Right atrium auricular region (tissue), 2 donors: ENCODE measurements at places on chromosomes 1 and 21.

DNA sequence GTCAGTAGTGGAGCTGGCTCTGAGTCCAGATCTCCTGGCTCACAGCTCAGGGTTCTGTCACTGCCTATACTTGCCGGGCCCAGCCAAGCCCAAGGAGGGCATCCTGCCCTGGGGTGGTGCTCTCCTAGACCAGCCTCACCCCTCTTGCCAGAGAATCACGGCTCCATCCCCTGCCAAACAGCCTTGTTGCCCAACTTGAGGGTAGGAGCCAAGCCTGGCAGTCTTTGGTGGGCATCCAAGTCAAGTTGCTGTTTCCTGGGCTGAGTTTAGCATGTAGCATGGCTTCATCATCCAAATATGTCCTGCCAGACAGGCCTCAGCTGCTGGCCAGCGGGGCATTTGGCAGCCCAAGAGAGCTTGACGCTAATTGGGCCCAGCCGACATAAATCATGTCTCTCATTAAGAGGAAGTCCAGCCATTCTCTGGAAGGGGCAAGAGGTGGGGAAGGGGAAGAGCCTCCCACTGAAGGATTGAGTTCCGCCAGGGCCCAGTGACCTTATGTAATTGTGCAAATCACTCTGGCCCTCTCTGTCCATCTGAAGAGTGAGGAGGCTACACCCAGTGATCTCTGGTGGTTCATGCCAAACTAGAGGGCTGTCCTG is 22.6 kb upstream of the TRABD2B start:
- DNase-seq, result no peak

- no peak for DNase-seq
These were observed at the start of gene CNTN2 for GRCh38 chr1:205042911-205043806. Gene CNTN2 (plus strand): TSS chr1:205043212. CDS start chr1:205053186, 9,974 bp downstream.

GRCh38 chr1:39181311-39181710 is 23.2 kb upstream of the MACF1 start:
- no peak for DNase-seq

DNA sequence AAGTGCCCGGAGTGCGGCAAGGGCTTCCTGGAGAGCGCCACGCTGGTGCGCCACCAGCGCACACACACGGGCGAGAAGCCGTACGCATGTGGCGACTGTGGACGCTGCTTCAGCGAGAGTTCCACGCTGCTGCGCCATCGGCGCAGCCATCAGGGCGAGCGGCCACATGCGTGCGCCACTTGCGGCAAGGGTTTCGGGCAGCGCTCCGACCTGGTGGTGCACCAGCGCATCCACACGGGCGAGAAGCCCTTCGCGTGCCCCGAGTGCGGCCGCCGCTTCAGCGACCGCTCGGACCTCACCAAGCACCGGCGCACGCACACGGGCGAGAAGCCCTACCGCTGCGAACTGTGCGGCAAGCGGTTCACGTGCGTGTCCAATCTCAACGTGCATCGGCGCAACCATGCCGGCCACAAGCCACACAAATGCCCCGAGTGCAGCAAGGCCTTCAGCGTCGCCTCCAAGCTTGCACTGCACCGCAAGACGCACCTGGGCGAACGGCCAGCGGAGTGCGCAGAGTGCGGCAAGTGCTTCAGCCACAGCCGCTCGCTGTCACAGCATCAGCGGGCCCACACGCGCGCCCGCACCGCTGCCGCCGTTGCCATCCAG is 10.0 kb downstream of the ZNF672 start:
- peak; percentile 13 for DNase-seq

DNA sequence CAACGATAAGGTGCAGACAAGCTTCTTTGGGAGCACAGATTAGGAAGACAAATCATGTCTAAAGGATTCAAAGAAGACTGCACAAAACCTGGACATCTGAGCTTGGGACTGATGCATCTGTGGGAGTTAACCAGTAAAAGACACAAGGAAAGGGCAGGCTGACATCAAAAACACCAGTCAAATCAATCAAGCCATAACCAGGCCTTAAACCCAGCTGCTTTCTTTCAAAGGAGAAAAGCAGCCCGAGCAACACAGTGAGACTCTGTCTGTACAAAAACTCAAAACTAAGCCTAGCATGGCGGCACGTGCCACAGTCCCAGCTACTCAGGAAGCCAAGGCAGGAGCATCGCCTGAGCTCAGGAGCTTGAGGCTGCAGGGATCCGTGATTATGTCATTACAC is 411.6 kb downstream of the SMYD3 start:
- no peak for DNase-seq

DNA sequence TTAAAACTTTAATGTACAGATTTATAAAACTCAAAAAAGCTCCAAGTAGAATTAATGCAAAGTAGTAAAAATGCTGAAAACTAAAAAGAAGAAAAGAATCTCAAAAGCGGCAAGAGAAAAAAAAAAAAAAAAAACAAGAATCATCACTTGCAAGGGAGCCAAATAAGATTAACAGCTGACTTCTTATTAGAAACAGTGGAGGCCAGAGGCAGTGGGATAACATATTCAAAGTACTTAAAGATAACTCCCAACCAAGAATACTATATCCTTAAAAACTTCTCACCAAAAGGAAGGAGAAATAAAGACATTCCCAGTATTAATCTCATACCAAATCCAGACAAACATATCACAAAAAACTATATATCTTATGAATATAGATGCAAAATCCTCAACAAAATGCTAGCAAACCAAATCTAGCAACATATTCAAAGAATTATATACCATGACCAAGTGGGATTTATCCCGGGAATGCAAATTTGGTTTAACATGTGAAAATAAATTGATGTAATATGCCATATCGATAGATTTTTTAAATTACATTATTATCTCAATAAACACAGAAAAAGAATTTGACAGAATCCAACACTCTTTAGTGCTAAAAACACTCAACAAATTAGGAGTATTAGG is 62.7 kb downstream of the CAMK2N1 start:
- no peak for DNase-seq

GRCh38 chr21:34019402-34019801 is 54.0 kb upstream of the MRPS6 start:
- no peak for DNase-seq

DNA sequence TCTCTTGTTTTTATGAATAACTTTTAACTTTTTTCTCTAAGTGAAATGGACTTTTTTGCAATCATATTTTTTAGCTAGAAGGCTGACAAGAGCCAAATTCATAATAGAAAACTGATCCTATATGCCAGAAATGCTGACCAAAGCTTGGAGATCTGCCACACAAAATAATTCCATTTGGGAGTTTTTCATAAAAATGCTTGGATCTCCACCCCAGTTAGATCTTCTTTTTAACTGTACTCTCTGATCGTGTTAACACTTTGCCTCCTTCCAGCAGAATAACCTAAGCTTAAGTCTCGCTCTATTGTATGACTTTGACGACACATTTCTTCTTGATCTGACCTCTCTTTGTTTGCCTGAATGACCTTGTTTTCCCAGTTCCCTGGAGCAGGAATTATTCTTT is 16.8 kb downstream of the FLG2 start:
- no peak for DNase-seq

DNA sequence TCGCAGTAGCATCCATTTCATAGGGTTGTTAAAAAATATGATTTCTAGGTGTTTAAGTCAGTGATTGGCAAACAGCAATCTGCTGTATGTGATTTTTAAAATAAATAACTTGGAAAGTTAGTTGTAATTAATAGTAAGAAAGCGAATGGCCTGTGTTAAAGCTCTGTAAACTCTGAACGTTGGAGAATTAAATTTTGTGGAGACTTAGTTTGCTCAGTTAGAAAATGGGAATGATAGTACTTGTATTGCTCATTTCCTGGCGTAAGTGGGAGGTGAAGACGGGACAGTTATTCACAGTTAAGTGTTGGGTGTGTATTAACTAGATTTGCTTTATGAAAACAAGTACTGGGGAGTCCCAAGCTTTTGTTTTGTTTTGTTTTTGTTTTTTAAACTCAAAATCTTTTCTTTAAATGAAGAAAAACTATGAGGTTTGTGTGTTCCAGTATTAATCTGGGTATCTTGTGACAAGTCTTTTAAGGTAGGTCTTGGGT is 995 bp downstream of the CACYBP start:
- no peak for DNase-seq

DNA sequence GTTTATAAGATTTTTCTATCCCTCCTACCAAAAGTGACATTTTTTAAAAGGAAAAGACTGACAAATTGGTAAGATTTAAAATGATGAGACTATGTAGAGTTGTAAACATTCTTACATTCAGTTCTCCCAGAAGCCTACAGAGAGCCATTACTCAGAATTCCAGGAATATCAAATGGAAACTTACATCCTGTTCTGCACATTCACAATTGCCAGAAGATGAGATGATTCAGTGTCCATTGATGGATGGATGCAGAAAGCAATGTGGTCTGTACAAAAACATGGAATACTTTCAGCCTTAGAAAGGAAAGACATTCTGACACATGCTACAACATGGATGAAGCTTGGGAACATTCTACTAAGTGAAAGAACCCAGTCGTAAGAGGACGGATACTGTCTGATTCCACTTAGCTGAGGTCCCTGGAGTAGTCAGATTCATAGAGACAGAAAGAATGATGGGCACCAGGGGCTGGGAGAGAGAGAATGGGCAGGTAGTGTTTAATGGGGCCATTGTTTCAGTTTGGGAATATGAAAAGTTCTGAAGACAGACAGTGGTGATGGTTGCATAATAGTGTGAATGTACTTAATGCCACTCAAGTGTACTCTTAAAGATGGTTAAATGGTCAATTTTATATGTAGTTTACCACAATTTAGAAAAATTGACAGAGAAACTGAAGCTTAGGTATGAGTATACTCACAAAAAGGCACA is 16.6 kb downstream of the MX1 start:
- no peak for DNase-seq

DNA sequence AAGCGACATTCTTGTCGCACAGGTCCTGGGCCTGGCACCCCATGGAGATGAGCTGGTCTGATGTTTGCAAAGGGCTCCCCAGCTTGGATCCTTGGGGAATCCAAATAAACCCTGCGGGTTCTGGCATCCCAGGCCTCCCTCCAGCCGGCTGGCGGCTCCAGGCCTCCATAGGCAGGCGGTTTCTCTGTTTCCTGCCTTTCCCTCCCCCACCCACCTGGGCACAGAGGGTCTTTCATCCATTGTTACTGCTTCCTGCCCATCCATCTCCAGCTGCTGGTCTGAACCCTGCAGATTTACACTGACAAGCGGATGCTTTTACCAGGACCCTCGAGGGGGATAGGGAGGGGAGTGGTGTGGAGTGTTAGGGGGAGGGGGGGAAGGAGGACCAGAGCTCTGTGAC is 39.1 kb upstream of the ID3 start:
- DNase-seq, result no peak

GRCh38 chr1:154779551-154780189 is 90.4 kb downstream of the KCNN3 start:
- DNase-seq, result no peak

DNA sequence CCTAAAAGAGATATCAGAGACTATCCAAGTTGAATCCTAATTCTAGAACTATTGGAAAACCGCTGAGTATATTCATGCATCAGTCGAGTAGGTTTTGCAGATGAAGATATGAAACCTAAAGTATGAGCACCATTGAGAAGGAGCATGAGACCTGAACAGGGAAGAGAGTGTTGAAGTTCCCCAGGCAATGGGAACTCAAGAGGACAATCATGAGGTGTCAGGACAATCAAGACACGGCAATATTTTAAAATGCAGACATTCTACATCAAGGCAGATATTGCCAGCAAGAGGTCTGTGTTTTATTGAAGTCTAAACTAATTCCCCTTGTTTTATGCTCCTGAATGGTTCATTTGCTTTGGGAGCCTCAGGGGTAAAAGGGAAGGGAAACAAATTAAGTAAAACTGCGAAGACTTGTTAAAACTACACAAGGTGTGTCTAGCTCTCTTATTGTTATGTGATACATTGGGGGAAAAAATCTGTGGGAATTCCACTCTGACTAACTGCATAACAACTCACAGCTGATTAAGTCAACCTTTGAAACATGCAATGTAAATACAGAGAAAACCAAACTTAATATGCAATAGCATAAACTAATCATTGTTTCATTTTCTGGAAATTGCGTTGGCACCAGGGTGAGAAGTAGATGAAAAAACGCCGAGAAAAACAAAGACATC is 347.9 kb upstream of the ADGRL2 start:
- no peak for DNase-seq

GRCh38 chr1:234852659-234853058 is 242.7 kb upstream of the IRF2BP2 start:
- DNase-seq, result no peak

DNA sequence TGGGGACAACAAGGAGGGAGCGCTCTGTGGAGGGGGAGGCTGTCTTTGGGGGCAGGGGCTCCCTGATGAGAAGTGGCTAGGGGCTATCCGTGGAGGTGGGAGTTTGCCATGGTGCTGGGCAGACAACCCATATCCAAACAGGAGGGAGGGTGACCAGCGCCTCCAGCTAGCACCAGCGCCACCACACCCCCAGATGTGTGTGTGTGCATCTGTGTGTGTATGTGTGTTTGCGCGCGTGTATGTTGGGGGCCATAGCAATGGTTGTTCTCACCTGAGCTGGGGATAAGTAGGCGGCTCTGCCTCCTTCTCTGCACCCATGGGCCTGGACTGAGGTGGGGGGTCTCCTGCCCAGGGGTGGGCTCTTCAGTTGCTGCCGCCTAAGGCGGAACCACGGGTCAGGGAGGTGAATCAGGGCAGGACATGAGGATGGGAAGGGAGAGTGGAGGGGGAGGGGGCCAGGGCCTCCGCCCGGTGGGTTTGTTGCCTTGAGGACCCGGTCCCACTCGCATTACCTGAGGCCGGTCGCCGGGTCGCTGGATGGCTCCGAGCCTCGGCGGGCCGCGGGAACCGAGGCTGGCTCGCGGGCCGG is 345 bp downstream of the HPCAL4 start:
- DNase-seq, result no peak

DNA sequence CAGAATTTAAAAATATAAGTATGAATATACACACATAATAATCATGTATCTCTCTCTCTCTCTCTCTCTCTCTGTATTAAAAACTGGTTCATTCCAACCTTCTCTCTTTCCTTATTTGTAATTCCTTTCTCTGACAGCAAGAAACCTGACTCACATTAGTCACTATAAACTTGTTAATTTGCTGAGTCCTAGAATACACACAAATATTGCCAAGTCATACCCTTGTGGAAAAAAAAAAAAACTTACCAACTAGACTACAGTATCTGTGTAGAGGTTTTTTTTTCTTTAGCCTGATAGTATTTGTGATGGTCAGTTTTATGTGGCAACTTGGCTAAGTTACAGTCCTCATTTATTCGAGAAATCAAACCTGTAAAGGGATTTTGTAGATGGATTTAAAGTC is 26.3 kb upstream of the NHLH2 start:
- no peak for DNase-seq

- no peak for DNase-seq
These were observed 47.6 kb upstream of the H6PD start for GRCh38 chr1:9187004-9187403.

- DNase-seq, result no peak
These were observed 71.3 kb downstream of the LUZP1 start for GRCh38 chr1:23097316-23097715.
